Mesendoderm (in vitro differentiated cells): ENCODE measurements at places on chromosomes 7 and 10.
A peak's percentile ranks its signal among the peaks of the same experiment; 100 is the strongest.

DNA sequence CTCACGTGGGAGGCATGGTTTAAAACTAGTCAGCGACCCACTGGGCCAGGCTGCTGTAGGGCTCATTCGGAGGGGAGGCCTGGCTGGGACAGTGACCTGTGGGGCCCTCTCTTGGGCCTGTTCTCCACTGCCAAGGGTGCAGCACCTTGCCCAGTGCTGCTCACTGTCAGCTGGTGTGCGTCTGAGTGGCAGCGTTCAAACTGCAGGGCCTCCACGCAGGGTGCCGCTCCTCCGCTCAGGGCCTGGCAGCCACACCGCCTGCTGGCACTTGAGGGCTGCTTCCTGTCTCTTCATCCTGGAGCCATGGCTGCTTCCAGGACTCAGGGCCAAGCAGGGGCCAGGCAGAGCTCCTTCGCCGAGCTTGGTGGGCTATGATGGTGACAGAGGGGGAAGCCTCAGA lies 18.3 kb downstream of the ADAMTS14 start:
- DNase-seq: no peak

DNA sequence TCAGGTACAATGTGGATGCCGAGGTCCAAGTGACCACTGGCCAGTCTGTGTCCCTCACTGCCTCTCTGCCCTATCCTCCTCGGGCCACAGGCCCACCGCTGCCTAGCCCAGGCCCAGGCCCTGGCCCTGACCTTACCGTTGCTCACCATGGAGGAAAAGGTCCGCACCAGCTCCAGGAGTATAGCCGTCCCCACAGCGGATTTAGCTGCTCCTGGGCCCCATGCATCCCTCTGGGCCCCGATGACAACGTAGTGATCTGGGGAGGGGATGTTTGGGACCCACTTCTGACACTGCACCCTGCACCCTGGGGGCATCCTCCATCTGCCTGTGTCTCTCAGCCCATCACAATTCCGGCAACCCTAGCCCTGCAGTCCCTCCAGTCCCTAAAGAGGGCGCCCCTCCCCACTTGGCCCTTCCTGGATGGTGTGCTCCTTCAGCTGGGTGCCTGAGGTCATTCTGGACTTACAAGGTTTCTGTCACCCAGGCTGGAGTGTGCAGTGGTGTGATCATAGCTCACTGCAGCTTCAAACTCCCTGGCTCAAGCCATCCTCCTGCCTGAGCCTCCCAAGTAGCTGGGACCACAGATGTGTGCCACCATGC lies 12.1 kb downstream of the TFR2 start:
- peak; percentile 78 for DNase-seq

GRCh38 chr10:132294561-132295318 lies 13.0 kb downstream of the STK32C start:
- peak; percentile 53 for DNase-seq

DNA sequence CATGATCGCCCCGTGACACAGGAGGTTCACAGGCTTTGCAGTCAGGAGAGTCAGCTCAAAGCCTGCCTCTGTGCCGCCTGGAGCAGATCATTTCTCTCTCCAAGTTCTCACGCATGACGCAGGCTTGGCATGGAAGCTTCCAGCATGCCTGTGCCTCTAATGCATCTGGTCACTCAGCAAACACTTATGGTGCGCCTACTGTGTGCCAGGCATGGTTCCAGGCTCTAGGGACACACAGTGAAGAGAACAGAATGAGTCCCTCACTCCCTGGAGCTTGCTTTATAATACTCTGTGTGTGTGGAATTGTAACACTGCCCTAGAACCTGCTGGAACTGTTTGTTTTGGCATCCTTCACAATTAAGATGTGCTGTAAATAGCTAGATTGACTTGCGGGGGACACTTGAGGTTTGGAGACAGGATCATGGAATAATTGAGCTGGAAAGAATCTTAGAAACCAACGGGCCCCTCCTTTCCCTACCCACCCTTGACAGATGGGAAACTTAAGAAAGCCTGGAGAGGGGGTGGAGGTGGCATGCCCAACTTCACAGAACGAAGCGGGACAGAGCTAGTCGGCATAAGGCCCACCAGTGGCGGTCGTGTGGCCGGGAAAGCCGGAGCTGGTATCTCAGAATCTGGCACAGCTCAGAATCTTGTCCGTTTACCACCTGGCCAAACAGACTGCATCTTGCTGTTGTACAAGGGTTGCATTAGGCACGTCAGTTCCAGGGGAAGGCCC lies 4.6 kb upstream of the MYH16 start:
- no peak for DNase-seq

GRCh38 chr10:100291356-100291755 lies 4.9 kb upstream of the BLOC1S2 start:
- DNase-seq: no peak

DNA sequence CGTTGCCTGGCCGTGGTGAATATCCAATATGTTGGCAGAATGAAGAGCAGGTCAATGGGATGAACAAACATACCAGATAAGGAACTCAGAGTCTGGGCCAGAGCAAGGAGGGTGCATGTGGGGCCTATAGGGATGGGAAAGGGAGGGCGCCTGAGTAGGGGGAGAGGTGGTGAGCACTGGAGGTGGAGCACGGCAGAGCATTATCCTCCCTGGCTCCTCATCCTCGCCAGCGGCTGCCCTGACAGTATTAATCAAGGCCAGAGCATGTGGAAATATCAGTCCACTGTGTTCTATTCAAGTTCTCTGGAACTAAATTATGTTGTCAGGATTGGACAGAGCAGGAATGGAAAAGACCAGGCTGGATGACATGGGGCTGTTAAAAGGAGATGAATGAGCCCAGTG lies 254.8 kb upstream of the ZMIZ1 start:
- no peak for DNase-seq

GRCh38 chr10:43437141-43437870 lies 395 bp downstream of the ZNF487 start:
- no peak for DNase-seq

DNA sequence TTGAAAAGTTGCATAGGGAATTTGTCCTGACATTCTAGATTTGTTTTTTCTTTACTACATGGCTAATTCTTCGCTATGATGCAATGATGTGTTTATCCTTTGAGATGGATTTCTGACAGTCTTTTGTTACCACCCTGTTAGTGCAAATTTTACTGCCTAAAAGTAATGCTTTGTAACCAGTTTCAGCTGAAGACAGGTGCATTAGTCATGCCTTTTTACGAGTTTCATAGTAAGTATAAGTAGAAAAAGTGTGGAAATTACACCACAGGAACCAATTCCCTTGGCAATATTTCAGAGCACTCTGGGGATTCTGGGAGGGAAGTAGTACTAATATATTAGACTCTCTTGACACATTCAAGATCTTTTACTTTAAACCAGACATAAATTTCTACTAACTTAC lies 257.8 kb upstream of the DKK1 start:
- DNase-seq: no peak

GRCh38 chr7:83547526-83547925 lies 101.4 kb downstream of the SEMA3E start:
- no peak for DNase-seq

GRCh38 chr10:88879534-88880281 lies at the start of gene STAMBPL1:
Gene STAMBPL1, plus strand, starts transcription at chr10:88880245. Its CDS starts 21,464 bp downstream, at chr10:88901709.
- no peak for DNase-seq

GRCh38 chr10:77637532-77638320 lies at the start of gene KCNMA1:
Gene KCNMA1, minus strand, starts transcription at chr10:77637808.
- peak; percentile 25 for DNase-seq

DNA sequence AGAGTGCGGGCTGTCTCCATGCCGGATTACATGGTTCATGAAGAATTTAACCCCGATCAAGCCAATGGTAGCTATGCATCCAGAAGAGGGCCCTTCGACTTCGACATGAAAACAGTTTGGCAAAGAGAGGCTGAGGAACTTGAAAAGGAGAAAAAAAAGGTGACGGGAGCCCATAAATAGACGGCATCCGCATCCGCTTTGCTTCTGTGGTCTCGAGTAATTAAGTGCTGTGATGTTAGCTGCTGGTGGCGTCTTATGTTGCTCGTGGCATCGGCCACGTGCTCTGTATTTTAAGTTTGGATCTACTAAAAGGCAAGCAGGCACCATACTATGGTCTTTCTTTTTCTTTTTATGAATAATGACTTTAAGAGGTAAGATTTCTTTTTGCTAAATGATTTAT lies 11.1 kb downstream of the C7orf57 start:
- DNase-seq: peak; percentile 44

GRCh38 chr7:108167460-108167859 lies 37.3 kb upstream of the LAMB4 start:
- DNase-seq: no peak

GRCh38 chr10:5583525-5584175 lies 58.9 kb downstream of the CALML3 start:
- DNase-seq: peak; percentile 92

DNA sequence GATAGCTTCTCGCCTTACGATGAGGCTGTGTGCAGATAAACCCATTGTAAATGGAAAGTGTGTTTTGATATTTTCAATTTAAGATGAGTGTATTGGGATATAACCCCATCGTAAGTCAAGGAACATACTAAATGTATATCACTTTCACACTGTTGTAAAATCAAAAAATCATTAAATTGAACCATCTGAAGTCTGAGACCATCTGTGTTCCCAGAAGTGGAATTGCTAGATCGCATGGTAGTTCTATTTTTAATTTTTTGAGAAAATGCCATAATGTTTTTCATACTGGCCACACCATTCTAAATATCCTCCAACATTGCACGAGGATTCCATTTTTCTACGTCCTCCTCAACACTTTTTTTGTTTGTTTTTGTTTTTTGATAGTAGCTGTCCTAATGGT lies 209.1 kb upstream of the MTPN start:
- no peak for DNase-seq

GRCh38 chr10:5559642-5560141 lies 34.9 kb downstream of the CALML3 start:
- no peak for DNase-seq

GRCh38 chr7:150487625-150488024 lies 27.0 kb upstream of the GIMAP7 start:
- no peak for DNase-seq

- DNase-seq: no peak
These were observed 107.8 kb downstream of the GALNT17 start for GRCh38 chr7:71239586-71240268.

DNA sequence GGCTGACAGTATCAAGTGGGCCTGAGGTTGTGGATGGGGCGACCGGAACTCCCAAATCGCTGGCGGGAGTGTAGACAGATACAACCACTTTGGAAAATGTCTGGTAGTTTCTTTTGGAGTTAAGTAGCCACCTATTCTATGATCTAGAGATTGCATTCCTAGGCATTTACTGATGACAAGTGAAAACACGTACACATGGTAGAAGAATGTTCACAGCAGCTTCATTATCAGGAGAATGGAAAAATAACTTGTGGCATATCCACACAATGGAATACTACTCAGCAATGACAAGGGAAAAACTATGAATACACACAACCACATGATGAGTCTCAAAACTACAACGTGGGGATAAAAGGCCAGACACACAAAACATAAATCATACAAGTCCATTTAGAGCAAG lies 146.0 kb downstream of the MYOF start:
- no peak for DNase-seq

GRCh38 chr10:96260014-96260413 lies 11.4 kb downstream of the BLNK start:
- DNase-seq: no peak

DNA sequence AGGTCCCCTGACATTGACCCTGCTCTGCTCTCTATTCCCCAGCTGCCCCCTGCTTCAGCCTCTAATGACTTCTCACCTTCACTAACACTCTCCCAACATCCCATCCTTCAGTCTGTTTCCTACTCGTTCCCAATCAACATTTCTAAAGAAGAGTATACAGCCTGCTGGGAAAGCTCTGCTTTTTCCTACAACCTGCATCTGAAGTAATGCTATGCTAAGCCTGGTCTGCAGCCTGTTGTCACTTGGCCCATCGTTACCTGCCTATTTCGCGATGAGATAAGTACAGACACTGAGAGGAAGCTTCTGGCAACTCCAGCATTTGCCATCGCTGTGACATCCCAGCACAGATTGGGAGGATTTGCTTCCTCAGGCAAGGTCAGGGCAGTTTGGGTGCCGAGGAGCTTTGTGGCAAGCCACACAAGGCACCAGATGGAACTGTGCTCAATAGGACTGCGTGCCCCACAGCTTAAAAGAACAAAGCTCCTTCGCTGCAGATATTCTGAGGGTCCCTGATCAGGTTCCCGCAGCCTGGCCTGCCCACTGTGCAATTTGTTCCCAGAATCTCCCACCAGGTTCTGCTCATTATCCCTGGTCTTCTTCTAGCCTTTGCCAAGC lies 51.4 kb downstream of the PKD1L1 start:
- peak; percentile 92 for DNase-seq

GRCh38 chr10:116672891-116673290 lies 52.1 kb downstream of the PNLIPRP2 start:
- DNase-seq: no peak

GRCh38 chr10:12726971-12727831 lies 274.3 kb downstream of the CCDC3 start:
- DNase-seq: no peak

DNA sequence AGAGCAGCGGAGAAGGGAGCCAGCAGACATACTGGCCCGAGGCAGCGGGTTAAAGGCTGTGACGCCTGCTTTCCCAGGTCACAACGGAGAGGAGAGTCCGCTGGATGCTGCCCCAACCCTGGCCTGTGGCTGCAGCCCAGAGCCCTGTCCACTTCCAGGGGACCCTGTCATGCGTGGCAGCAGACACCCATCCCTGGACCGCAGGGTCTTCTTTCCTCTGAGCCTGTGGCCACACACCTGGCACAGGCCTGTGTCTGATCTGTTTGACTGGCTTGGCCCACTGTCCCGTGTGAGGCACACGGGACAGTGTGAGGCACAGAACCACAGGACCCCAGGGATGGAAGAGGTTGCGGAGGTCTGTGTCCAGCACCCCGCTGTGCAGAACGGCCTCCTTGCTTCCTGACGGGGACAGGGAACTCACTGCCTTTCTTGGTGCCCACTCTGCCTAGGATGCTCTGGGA lies 42.4 kb downstream of the INSIG1 start:
- no peak for DNase-seq

DNA sequence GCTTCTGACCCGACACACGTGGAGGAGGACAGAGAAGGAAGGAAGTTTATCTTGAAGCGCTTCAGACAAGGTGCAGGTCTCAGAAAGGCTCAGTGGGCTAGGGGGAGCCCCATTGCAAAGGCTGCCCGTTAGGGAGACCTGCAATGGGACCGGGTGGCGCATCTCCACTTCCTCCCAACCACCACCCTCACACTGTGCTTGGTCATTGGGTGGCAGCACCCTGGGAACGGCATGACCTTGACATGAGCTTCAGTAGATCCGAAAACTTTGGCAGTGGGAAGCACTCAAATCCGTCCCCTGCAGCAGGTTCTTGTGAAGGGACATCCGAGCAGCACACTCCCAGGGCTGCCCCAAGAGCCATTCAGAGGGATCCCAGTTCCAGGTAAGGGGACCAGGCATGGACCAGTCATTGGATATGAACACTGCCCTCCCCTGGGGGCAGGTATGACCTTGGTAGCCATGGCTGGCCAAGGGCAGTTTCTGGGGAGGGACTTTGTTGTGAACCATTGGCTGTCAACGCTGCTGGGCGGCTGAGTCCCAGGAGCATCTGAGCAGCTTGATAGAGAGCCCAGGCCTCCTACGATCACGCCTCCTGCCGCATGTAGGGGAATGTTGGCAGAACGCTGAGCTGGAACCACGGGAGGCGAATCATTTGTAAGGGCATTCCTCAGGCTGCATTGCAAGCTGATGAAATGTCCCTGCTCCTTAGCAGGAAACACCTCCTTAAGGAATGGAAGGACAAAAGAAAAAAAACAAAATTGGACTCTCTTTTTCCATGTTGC lies 31.7 kb downstream of the GALNTL5 start:
- peak; percentile 85 for DNase-seq
